Neural crest cell (in vitro differentiated cells): ENCODE measurements at places on chromosomes 11 and 22. TPM values are rescaled to one million over a fixed set of nuclear protein-coding genes. Genes with fewer than 3 reads are reported as not detected.

TYR gene
- total RNA-seq = not detected in 2 replicates

GLYATL1 gene
- 1.9 and 2.7 TPM in 2 replicates for total RNA-seq

PKNOX2 gene
- total RNA-seq = 21.5 and 23.5 TPM in 2 replicates

POU2F3 gene
- not detected in 2 replicates for total RNA-seq

CCDC89 gene
- not detected in 2 replicates for total RNA-seq
